ENCODE measurements at places on chromosomes 1 and 21.

DNA sequence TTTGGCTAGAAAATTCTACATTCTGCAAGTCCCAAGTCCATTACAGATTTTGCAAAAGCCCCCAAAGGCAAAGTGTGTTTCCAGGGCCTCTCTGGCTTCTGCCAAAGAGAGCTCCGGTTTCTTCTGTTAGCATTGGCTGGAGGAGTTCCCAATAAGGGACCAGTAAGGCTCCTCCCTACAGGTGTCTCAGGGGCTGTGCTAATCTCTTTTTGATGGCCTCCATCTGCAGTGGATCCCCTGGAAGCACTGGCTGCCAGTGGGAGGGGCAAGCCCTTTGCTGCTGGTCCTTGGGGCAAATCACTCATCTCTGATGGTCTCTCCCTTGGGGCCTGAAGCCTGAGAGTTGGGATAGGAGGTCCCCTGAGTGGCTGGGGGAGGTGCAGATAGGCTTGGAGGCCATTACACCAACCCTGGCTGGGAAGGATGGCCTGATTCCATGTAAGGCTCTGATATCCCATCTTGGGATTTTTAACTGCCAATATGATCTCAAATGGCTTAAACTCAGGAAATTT, 89.1 kb upstream of the USP24 start:
- no peak for DNase-seq

DNA sequence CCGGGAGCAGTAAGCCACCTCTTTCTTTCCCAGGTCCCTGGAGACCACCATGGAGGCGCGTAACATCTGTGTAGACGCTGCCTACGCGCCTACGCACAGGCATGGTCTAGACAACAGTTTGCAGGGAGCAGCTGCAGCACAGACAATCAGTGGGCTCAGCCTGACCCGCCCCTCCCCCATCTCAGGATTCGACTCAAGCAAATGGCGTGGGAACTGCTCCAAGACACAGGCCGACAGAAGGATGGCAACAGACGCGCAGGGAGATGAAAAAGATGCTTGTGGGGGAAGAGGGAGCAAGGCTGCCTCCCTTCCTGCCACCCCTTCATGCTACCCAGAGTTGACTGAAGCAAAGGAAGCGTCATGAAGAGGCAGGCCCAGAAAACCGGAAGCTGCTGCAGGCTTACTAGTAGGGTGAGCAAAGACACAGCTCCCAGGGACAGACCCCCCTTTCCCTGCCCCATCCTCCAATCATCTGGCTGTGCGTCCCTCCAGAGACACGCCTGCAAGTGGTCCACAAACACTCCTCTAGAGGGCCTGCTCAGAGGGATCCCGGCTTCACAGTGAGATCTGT, 19.5 kb downstream of the STK40 start:
- no peak for DNase-seq

DNA sequence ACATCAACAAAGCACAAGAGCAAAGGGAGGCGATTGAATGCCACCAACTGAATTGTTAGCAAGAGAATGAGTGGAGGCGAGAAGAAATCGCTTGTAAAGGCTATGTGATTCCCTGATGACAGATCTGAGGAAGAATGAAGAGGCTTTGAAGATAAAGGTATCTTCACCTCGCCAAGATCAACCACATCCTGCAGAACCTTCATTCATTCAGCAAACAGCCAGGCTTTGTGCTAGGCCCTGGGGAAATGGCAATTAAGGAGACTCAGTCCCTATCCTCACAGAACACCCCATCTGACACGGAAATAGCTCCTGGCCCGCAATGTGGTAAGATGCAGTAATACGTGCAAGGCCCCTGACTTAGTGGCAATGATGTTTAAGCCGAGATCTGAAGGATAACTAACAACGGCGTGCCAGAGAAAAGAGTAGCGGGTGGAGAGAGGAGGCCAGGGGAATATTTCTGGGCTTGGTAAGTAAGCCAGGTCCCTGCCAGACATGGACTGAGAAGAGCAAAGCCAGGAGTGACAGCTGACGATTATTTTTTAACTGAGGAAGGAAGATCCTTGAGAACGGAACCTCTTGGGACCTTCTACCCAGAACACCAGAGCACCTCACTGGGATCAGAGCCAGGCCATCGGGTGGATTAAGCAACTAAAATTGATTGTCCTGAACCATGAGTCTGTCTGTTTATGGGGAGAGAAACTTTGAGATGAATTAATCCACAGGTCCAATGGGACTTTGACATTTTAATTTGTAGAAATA, 4.6 kb upstream of the VSIG8 start:
- DNase-seq, result no peak

DNA sequence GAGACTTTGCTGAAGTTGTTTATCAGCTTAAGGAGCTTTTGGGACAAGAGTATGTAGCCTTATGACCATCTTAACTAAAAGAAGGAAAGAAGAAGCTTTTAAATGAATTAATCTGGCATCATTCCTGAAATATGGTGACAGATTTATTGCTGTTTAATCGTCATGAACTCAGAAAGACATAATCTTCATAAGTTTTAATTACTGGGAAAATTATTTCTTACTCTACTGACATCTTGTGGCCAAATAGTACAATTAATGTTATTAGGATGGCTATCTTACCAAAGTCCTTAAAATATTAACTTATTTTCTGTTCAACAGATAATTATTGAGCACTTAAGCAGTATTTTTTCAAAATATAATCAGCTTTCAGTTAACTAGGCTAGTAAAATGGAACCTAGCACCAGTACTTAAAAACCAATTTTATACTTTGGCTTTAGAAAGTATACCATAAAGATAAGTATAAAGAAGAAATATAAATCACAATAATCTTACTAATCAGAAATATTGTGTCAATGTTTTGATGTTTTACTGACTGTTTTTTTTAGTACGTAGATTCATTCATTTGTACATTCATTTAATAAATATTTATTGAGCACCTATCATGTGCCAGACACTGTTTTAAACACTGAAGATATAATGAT, 34.7 kb upstream of the GPR25 start:
- no peak for DNase-seq

DNA sequence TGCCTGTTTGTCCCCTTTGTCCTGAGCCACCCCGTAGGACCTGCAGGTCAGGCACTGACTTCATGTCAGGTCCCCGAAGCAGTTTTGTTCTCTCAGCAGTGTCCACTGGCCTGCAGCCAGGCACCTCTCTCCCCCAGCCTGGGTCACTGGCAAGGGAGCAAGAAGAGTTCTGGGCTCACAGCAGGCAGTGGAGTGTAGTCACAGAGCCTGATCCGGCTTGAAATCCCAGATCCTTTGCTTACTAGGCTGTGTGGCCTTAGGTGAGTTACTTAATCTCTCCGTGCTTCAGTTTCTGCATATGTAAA, 34.2 kb downstream of the L1TD1 start:
- no peak for DNase-seq

GRCh38 chr1:3125546-3126368, 56.8 kb downstream of the PRDM16 start:
- DNase-seq, result no peak

DNA sequence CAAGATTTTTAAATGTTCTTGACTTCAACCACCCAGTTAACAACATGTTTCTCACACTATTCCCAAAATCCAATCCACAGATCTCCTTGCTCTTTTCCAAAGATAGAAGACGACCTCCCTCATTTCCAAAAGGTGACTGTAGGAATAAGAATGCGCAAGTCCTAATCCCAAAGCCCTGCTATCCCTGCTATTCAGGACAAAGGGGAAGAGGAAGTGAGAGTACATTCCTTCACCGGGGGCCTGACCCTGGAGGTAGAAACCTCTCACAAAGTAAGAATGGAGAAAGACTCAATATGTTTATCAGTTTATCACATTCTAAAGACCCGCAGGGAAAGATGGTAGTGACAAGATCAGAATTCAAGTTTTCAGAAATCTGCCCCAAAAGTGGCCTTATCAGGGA, 55.7 kb downstream of the PLEKHA6 start:
- no peak for DNase-seq

DNA sequence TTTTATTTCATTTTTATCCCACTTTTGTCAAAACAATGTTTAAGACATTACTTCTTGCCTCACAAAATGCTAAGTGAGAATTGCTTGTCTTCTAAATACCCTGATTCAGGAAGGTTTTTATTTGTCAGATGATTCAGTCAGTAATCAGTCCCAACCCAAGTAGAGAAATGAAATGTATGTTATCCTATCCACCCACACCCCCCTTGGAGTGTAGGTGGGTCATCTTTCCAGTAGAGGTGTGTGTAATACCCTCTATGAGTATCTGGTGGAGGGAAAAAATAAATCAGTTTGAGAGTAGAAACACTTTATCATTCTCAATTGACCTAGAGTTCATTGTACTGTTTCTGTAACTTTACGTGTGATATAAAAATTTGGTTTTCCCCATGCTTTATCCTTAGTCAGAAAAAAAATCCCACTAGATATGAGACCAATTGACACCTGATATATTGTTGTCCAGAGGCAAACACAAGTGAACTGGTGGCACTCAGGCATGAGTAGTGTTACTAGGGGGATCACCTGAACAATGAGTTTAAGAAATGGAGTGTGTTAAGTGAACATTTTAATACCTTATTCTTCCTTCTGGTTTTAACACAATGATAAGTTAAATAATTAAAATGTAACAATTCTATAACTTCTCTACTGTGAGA, 153.8 kb upstream of the C1orf105 start:
- DNase-seq, result no peak

DNA sequence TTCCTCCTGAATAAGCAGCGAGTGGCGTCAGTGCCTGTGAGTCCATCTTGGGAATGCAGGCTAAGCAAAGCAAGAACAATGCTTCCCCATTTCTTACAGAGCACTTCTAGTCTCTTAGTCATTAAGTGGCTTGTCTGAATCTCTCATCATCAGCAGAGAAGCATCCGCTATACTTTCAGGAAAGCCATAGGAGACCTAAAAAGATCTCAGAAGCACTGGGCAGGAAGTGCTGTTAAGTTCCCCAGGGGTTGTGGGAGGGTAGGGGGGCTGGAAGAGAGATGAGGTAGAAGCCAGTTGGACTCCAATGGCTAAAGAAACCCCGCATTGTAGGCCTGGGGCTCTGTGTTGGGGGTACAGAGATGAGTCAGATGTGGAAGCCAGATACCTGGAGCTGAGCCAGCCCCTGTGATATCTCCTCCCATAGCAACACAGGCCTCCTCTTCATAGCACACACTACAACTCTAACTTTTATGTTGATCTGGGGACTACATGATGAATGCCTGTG, 44.9 kb downstream of the SYT6 start:
- no peak for DNase-seq

- no peak for DNase-seq
Measured at GRCh38 chr1:175129644-175129996, 62.0 kb downstream of the TNN start.

DNA sequence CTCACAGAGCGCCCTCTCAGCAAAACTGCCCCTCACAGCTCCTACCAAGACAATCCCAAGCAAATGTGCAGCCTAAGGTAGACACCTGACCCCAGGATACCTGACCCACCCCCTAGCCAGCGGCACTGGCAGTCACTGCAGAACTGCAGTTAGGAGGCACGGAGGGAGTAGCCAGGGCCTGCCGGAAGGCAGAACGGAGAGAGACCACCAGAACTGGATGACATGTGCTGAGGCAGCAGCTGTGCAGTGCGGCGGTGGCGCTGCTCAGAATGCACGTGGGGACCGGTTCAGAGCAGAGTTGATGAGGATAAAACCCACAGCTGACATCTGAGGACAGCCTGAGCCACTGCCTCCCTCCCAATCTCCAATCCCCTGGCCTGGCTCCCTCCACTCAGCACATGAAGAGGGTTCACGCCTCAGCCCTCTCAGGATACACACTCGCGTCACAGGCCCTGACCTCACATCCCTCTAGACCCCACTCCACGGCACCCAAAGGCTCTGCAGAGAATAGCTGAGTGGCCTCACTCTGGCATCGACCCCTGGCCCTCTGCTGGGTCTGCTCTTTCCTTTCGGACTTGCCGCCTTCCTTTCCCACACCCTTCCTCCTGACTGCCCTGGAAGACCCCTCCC, 29.6 kb downstream of the UBE2G2 start:
- DNase-seq, result no peak

GRCh38 chr1:6367381-6368012, 26.1 kb downstream of the ACOT7 start:
- no peak for DNase-seq

DNA sequence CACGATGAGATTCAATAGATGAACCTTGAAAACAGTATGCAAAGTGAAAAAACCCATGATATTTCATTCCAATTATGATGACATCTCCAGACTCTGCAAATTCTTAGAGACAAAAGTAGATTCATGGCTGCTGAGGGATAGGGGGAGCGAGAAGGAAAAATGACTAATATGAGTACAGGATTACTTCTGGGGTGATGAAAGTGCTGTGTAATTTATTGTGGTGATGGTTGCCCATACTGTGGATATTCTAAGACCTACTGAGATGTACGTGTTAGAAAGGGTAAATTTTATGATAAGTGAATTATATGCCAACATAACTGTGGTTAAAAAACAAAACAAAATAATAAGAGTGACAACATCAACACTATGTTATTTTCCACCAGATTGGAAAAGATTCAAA, 18.9 kb upstream of the RGS7 start:
- DNase-seq, result no peak

GRCh38 chr1:245779797-245780755, 625.3 kb downstream of the KIF26B start:
- no peak for DNase-seq

- no peak for DNase-seq
Measured at GRCh38 chr1:6989212-6990159, 204.2 kb downstream of the CAMTA1 start.

DNA sequence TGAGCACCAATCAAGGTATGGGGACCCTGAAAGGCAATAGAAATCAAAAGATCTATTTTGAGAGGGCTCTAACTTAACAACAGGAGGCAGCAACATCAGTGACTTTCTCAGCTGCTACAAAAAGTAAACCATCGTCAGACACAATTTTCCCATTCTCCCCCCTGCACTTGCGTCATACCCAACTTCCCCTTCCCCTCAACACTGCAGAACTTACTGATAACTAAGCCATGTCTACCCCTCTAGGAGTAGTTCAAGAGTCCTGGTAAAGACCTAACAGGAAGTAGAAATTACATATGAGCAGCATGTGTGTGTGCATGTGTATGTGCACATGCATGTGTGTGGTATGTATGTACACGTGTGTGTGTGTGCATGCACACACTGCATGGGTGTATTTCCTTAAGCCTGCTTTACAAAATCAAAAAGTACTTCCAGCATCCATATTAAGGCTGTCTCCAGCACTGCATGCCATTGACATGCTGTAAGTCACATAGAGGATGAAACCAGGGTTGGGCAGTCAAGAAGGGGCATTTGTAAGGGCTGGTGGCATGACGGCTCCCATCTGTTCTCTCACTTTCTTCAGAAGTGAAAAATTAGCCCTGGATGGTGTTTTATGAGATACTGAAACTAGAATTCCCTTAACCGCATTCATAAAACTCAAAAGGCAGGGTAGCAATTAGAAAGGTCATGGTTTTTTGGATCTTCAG, 460.1 kb upstream of the RUNX1 start:
- no peak for DNase-seq

DNA sequence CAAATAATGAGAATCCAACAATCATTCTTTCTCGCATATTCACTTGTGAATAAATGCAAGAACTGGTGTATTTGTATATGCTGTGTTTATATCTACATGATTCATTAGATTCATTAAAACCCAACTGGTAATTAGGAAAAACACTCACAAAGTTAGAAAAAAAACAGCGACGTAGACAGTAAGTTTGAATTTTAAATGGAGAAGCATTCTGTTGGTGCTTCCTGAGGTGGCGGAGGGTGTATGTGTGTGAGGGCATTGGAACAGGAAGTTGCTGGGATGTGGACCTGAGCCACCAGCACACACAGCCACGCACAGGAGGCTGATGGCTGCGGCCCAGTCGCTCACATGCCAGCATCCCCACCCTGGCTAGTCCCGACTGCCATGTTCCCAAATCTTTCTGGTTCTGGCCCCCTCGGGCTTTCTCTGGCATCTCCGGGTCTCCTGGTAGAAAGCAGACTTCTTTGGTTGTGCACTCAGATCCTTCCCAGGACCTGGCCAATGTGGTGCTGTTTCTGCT, 121.6 kb upstream of the IRF2BP2 start:
- DNase-seq, result no peak

All from NCI-H1417 treated with DMSO at 0.1 percent for 48 hours (cell line).